H9 (cell line): ENCODE measurements at places on chromosomes 5 and 9. TPM values are rescaled to one million over a fixed set of nuclear protein-coding genes. Genes with fewer than 3 reads are reported as not detected.

The EQTN gene
- total RNA-seq, result not detected in 2 replicates

- DNase-seq, result no peak
Observed at GRCh38 chr5:82480331-82480730, 202.2 kb upstream of the RPS23 start.

GRCh38 chr5:59615272-59615671 lies 278.3 kb downstream of the PDE4D start:
- no peak for DNase-seq

GRCh38 chr9:124631326-124631725 lies 124.1 kb upstream of the NR5A1 start:
- no peak for DNase-seq
